ENCODE measurements at places on chromosomes 7 and 10.
A peak's percentile ranks its signal among the peaks of the same experiment; 100 is the strongest.

- peak; percentile 29 for DNase-seq
- peaks cover 4% of the 10 kb centered on the region for H3K36me3 ChIP-seq
- no peaks in the 10 kb centered on the region for H3K27me3 ChIP-seq
- peaks cover 54% of the 10 kb centered on the region for H3K4me1 ChIP-seq
Observed at GRCh38 chr10:110212119-110213006, 5.0 kb downstream of the MXI1 start.

DNA sequence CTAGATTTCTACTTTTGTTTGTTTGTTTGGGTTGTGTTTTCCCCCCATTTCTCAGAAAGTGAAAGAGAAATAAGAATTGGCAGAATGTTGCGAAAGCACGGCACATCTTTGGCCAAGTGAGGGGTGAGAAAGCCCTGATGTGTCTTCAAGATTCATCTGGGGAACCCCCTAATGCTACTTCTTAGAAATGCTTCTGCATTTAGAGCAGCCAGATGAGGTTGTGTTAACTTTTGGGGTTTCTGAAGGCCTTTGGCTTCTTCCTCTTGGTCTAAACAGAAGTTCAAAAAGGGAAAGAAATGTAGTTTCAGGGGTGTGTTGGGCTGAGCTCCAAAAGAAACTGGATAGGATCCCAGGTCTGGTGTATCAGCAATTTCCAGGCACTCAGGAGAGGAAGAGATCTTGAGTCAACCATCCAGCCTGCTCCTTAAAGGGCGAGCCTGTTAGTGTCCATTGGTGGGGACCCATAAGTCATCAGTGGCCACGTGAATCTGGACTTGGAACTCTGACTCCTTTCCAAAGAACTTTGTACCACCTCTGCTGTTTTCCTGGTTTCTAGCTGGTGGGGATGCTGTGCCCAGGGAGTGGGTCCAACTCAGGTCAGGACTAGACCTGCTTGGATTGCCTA lies 6.5 kb downstream of the DUSP5 start:
- H3K27ac ChIP-seq: peak overlapping the region; percentile 97
- H3K27me3 ChIP-seq: no peaks in the 10 kb centered on the region
- peak; percentile 36 for DNase-seq
- peak overlapping the region; percentile 99 for H3K4me3 ChIP-seq

- no peak overlapping the region for H3K4me3 ChIP-seq
- H3K27me3 ChIP-seq: peaks cover 7% of the 10 kb centered on the region
- no peak for DNase-seq
- H3K4me1 ChIP-seq: no peaks in the 10 kb centered on the region
Observed at GRCh38 chr7:95963446-95963990, 191.2 kb downstream of the DYNC1I1 start.

DNA sequence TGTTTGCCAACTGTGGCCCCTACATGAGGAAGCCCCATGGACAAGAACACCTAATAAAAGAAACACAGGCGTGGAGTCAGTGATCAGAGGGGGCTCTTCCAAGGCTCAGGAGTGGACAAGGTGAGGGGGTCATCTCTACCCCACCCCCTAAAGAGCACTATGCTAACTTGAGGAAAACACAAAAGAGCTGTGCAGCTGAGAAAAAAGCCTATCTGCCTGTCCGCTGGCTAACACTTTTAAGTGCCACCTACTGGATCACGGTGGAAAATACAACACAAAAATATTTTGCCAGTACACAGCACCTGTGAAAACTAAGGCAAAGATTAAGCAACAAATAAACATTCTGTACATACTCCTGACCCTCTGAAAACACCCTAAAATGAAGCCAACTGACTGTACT lies 53.1 kb upstream of the COBL start:
- peaks cover 2% of the 10 kb centered on the region for H3K4me1 ChIP-seq
- H3K4me3 ChIP-seq: no peak overlapping the region
- peaks cover 15% of the 10 kb centered on the region for H3K27me3 ChIP-seq
- no peaks in the 10 kb centered on the region for H3K36me3 ChIP-seq
- H3K27ac ChIP-seq: no peak overlapping the region
- no peak for DNase-seq

GRCh38 chr10:22764639-22765038 lies 50.3 kb upstream of the PIP4K2A start:
- no peak overlapping the region for H3K4me3 ChIP-seq
- H3K27ac ChIP-seq: no peak overlapping the region

Data from T-helper 17 cell (primary cell).